NCI-H1694 (cell line): ENCODE measurements at places on chromosomes 5 and 9.

- no peak for DNase-seq
Measured at GRCh38 chr9:24398466-24398865, 147.2 kb downstream of the IZUMO3 start.

GRCh38 chr5:97694091-97694490, 511.0 kb upstream of the RIOK2 start:
- no peak for DNase-seq

- no peak for DNase-seq
Measured at GRCh38 chr5:14744296-14745187, 80.0 kb downstream of the OTULIN start.

DNA sequence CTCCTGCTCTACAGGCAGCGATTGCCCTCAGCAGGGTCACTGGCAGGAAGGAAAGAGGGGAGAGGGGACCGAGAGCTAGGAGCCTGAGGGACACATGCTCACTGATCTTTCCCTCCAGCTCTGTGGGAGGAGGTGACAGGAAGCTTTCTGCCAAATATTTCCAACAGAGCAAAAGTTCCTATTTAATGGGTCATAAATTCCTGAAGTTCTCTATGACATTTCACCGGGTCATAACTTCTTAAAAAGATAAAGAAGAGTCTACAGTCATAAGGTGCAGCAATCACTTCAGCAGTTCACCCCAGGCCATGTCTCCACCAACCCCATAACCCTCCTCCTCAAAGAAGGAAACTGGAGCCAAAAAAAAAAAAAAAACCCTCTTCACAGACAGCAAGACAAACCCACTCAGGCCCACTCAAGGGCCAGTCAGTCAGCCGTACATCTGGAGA, 481.1 kb downstream of the NR2F1-AS1 start:
- DNase-seq: no peak

GRCh38 chr9:7523426-7524043, 276.0 kb downstream of the DMAC1 start:
- DNase-seq: no peak

DNA sequence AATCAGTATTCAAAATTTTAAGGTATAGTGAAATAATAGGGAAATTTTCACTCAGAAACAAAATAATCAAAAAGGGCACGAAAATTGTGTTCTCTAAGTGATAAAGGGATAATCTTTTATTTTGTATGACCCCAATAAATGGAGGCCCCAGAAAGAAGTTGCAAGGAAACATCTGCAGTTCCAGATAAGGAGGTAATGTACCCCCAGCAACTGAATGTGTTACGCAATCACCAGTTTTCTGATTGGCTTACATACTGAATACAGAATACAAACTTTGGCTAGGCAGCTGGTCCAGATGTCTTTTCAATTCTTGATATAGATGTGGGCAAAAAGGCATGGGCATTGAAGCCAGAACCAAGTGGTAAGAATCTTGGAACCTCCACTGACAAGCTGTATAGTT, 1.7 kb upstream of the TOPORS start:
- DNase-seq: no peak

DNA sequence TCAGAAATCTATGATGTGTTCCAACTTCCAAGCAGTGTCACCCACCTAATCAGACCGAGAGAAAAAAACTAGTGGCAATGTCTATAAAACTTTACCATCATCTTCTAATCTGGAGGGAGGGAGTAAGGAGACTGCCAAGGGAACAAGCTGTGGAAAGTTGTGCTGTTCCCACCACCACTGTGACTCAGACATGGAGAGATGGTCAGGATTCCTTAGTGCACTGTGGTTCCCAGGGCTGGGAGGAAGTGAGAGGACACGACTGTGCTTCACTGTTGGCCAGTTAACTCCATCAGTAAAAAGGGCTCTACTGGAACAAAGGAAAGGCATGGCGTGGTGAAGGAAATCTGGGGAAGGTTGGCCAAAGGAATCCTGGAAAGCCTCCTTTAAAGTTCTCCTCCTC, 18.8 kb downstream of the TICAM2 start:
- DNase-seq: no peak

DNA sequence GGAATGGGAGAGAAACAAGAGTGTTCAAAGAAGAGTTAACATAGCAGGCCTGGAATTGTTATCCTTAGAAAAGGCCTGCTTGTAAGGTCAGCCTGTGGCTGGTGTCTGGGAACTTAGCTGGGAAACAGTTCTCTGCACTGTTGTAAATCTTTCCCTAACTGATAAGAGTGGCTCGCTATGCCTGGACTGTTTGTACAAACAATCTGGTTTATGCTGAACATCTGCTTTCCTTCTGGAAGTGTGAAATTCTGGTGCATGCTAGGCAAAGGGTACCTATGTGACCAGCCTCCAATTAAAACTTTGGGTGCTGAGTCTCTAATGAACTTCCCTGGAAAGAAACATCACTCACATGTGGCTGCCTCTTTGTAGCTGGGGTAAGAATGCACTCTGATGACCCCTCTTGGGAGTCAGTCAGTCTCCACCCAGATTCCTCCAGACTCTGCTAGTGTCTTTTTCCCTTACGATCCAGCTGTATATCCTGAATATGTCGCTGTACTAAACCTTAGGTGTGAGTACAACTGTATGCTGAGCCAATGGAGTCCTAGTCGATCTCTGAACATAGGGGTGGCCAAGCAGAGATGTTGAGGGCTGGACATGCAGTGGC, 16.5 kb downstream of the SPARC start:
- no peak for DNase-seq

GRCh38 chr5:176724472-176724871, 77.2 kb downstream of the TSPAN17 start:
- DNase-seq: no peak
